Stimulated activated CD8-positive, alpha-beta memory T cell treated with anti-CD3 and anti-CD28 coated beads, Interleukin-4, amount 100 ng/mL, for 1 hour (primary cell): ENCODE measurements at places on chromosomes 1 and 21.

GRCh38 chr1:17970757-17971156 is 136.8 kb upstream of the IGSF21 start:
- DNase-seq = no peak

GRCh38 chr1:87753366-87753765 is 424.7 kb downstream of the LMO4 start:
- DNase-seq = no peak

DNA sequence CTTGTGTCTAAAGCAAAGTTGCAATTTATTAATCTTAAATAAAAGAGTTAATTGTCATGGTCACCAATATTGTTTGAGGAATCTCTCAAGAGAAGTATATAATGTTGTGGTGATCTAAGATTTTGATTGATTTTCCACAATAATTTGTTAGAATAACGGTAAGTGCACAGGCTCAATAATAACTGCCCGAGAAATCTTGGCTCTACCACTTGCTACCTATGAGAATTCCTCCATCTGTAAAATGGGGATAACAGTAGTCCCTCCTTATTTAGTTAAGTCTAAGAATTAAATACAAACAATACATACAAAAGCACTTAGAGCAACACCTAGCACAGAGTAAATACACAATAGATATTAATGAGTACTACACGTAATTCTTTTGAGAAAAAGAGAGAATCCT is 18.8 kb downstream of the SCAF4 start:
- DNase-seq = no peak

GRCh38 chr1:24303600-24303999 is 15.6 kb upstream of the GRHL3 start:
- DNase-seq = no peak

GRCh38 chr1:160061369-160062229 is 8.4 kb downstream of the KCNJ10 start:
- no peak for DNase-seq

GRCh38 chr21:37945036-37945435 is 28.8 kb upstream of the KCNJ6 start:
- no peak for DNase-seq

GRCh38 chr1:19477284-19478249 is 7.8 kb downstream of the CAPZB start:
- no peak for DNase-seq

DNA sequence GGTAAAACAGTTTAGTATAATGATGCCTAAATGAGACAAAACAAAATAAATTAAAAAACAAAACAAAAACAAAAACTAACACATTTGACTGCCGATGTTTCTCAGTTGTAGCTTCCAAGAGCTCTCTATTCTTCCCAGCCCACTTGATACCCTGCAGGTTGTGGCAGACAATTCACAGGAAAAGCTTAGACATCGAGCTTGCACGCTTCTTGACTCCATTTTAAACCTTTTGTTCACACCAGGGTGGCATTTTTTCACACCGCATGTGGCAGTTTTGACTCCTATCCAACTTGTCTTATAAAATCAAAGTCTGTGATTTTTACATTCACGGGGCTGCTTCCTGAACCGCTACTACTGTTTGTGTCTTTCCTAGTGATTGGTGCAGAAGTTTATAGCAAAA is 575.9 kb downstream of the USP25 start:
- no peak for DNase-seq

GRCh38 chr1:165842671-165843129 is 15.3 kb downstream of the UCK2 start:
- DNase-seq = no peak

- peak; percentile 50 for DNase-seq
Measured at GRCh38 chr1:225454733-225455132, 26.9 kb upstream of the LBR start.

DNA sequence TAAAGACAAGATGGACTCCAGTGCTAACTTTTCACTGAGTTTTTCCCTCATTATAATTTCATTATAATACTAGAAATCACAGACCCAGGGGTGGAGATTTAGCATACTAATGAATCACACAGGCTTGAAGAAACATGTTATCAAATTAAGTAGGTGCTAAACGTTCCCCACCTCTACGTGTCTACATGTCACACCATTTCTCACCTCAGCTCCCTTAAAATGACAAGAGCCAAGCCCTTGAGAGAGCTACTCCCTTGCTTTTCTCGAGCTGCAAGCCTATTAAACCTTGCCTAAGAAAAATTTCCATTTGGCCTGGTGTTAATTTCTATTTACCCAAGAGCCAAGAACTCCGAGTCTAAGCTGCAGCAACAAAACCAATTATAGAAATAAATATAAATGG is 396.3 kb upstream of the NEGR1 start:
- DNase-seq = no peak

DNA sequence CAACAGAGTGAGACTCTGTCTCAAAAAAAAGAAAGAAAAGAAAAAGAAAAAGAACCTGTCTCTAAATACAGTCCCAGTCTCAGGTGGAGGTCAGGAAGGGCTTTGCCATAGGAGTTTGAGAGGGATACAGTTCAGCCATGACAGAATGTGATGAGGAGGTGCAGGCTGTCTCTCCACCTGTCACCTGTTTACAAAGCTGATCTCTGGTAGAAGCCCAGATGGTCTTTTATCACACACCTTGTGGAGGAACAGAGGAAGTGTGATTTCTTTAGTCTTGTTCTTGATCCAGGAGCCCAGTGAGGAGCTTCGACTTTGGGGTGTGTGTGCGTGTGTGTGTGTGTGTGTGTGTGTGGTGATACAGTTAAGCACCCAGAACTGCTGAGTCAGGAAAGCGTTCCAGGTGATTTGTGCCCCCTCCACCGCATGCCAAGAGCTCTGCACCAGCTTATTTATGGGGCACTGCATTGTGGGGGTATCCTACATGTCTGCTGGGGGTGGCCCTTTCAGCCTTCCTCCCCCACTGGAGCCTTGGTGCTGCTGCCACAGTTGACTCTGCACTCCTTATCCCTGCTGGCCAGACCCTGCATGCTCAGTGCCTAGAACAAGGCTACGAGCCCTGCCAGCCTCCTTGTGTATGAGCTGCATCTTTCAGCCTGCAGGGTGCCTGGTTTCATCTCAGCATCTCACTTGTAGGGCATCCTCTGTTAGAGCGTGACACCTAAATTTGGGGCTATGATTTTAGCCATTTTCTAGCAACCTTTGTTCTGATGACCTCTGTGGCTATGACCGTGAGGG is 19.3 kb downstream of the DOP1B start:
- DNase-seq = no peak

DNA sequence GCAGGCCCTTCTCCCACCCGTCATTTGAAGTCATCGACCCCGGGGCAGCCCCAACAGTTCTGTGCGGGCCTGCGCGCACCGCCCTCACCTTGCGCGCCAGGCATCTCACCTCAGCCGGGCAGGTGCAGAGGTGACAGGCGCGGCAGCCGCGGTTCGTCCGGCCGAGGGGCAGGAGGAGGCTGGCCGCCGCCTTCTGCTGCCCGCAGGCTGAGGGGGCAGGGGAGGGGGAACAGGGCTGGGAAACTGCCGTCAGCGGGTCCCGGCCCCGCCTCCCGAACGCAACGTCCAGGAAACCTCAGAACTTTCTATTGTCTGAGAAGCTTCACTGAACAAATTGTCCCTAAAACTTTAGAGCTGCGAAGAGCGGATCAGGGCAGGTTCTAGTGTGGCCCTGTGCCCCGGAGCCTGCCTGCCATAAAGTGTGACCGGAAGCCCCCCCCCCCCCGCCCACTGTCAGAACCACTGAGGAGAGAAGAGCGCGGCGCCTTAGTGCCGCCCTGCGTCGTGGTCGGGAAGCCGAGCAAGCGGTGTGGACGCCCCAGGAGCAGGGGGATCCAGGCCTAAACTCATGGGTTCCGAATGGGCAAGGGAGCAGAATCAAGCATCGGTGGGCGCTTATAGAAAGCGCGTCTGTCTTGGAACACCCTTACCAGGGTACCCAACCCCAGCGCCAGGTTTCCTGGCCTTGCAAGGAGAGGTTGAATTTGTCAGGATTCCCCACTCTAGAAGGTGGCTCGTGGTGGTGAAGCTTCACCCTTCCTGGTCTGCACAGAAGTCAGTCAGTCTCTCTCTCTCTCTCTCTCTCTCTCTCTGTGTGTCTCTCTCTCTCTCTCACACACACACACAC is 13.3 kb upstream of the TBX15 start:
- DNase-seq = no peak

DNA sequence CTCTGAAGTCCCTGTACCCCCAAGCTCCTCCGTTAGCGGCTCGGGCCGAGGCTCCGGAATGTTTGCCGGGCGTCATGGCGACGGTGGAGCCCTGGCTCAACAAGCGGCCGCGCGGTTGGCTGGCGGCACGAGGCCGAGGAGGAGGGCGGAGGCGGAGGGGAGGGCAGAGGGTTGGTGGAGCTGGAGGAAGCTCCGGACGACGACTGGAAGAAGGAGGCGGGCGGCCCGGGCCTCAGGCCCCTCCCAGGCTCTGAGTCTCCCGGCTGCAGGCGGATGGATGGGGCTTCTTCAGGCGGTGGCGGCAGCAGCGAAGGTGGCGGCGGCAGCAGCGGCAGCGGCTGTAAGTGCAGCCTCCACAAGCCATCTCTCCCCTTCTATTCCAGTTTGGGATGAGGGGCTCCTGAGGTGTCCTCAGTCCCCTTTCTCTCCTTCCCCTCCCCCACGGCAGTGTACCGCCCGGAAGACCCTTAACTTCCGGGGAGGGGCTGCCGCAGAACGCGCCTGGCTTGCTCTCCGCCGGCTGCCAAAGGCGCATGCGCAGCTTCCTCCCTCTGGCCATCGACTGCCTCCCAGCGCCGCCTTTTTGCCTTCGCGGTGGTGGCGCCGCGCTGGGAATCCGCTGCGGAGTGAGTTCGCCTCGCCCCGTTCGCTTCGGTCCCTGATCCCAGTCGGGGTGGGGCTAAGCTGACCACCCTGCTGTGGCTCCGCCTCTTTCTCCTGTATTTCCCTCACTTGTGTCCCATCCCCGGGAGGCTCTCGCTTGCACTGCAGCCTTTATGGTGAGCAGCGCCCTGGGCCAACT is at the start of the genes DNAI4 and MIER1:
TSS of gene DNAI4 (minus strand) at position 101 of the 802 bp plus-strand sequence. CDS start at position 76, 25 bp downstream.
TSS of gene MIER1 (plus strand) at position 235 of the 802 bp plus-strand sequence. CDS start at position 274, 39 bp downstream.
- peak; percentile 88 for DNase-seq

DNA sequence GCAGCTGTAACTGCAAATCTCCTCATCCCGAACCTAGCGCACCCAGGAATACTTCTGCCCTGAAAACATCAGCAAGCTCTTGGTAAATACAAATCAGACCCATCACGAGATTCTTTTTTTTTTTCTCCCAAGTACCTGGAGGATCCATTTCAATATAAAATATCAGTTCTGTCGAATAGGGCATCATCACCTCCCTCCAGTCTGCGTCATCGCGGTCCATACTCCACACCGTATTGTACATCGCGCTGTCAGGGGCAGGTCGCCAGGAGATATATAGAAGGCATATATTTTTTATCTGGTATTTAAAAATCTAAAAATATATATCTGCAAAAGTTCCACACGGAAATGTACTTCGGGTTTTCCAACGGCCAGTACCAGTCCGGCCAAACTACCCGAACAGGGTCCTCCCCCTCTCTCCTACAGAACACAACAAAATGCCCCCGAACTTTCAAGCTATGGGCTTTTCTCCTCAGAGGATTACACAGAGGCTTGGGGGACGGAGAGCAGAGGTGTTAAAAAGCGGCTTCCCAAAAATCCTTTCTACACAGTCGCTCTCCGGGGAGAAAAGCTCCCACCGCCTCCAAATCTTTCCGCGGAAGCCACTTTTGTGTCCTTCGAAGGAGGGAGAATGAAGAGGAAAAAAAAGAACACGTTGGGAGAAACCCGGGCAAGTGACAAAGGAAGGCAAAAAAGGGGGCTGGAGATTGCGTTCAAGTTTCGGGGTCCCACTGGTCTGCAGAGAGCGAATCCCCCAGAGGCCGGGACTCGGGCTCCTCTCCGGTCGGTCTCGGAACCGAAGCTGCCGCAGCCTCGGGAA is 509 bp downstream of the PIK3R3 start:
- DNase-seq = no peak

DNA sequence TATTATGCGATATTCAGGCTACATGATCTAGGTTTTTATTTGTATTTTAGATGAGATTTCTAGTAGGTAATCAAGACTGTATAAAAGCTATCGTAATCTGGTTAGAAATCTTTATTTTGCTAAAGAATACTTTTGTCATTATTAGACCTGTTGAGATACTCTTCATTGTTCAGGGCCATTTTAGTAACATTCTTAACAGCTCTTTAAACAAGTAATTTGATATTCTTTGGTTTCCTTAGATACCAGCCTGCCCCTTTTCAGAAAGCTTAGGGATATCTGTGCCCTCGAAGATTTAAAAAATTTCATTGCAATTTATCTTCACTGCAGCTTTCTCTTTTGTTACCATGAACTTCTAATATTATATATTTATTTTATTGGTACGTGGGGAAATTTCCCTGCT is 18.9 kb downstream of the ADGRL2 start:
- no peak for DNase-seq
